Suprapubic skin (tissue), 4 donors: ENCODE measurements at places on chromosomes 4 and X. TPM values are rescaled to one million over a fixed set of nuclear protein-coding genes. Genes with fewer than 3 reads are reported as not detected.

SLIT2 gene
- 3.3 TPM for total RNA-seq

MAPK10 gene
- 4.8 TPM for total RNA-seq

DNA sequence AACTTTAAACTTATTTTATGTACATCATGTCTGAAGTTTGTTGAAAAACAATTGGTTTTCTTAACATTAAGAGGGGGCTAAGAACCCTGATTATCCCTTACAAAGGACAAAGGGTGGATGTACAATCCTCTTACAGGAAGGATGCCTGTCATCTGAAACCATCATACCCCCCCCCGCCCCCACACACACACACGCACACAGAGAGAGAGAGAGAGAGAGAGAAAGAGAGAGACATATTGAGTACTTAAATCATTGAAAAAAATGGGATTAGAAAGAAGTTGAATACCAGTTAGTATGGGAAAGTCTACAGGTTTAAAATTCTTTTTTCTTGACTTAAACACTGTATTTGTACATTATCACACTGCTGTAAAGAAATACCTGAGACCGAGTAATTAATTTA lies 10.9 kb upstream of the PGM2 start:
- no peak for DNase-seq
- no peaks in the 10 kb centered on the region for H3K4me1 ChIP-seq
- H3K36me3 ChIP-seq = no peaks in the 10 kb centered on the region
- H3K27ac ChIP-seq = no peak overlapping the region
- no peak overlapping the region for H3K4me3 ChIP-seq

MAGEH1 gene
- total RNA-seq = 13.8 TPM

ADH4 gene
- 2.0 TPM for total RNA-seq

GRCh38 chr4:121861426-121861825 lies 8.8 kb downstream of the BBS7 start:
- no peak overlapping the region for H3K27ac ChIP-seq
- peaks cover 59% of the 10 kb centered on the region for H3K36me3 ChIP-seq
- H3K27me3 ChIP-seq = no peaks in the 10 kb centered on the region
- DNase-seq = no peak

- peaks cover 25% of the 10 kb centered on the region for H3K4me1 ChIP-seq
- peaks cover 52% of the 10 kb centered on the region for H3K27me3 ChIP-seq
- DNase-seq = peak; percentile 68
- no peaks in the 10 kb centered on the region for H3K36me3 ChIP-seq
These were observed 906 bp downstream of the DKK2 start for GRCh38 chr4:107034996-107035818.

- no peaks in the 10 kb centered on the region for H3K36me3 ChIP-seq
- no peaks in the 10 kb centered on the region for H3K27me3 ChIP-seq
- no peak overlapping the region for H3K27ac ChIP-seq
These were observed 56.9 kb downstream of the ARHGAP10 start for GRCh38 chr4:147788791-147789190.

ZNF330 gene
- 16.3 TPM for total RNA-seq

DNA sequence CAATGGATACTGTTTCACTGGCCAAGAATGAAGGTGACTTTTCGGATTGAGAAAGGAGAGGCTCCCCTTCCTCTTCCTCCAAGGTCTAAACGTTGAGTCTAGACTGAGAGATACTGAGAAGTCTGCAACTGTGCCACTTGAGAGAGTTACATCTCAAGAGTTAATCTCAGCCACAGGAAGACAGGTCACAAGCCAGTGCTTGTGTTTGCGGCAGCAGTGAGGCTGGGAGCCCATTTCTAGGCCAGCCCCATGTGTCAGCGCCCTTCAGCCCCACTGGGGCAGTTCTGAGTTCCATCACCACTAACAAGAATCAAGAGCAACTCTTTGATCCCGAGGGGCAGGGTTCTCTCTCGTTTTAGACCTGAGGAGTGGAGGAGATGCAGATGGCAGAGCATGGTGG lies 7.3 kb upstream of the SEC24D start:
- no peak for DNase-seq
- no peaks in the 10 kb centered on the region for H3K27me3 ChIP-seq
- H3K27ac ChIP-seq = no peak overlapping the region

NAT8L gene
- total RNA-seq = 1.4 TPM

- DNase-seq = no peak
- no peaks in the 10 kb centered on the region for H3K36me3 ChIP-seq
- peaks cover 8% of the 10 kb centered on the region for H3K4me1 ChIP-seq
- no peak overlapping the region for H3K27ac ChIP-seq
- H3K27me3 ChIP-seq = no peaks in the 10 kb centered on the region
These were observed 723.1 kb downstream of the ADGRL3 start for GRCh38 chr4:61923179-61923578.

GRCh38 chrX:17185431-17185830 lies 189.6 kb upstream of the NHS start:
- no peaks in the 10 kb centered on the region for H3K4me1 ChIP-seq
- H3K36me3 ChIP-seq = no peaks in the 10 kb centered on the region
- H3K4me3 ChIP-seq = no peak overlapping the region

- H3K36me3 ChIP-seq = no peaks in the 10 kb centered on the region
- H3K4me1 ChIP-seq = no peaks in the 10 kb centered on the region
- H3K27me3 ChIP-seq = no peaks in the 10 kb centered on the region
- DNase-seq = no peak
These were observed 38.9 kb downstream of the CCNQ start for GRCh38 chrX:153560000-153560399.

GRCh38 chr4:48005781-48006180 lies 10.7 kb downstream of the CNGA1 start:
- H3K36me3 ChIP-seq = no peaks in the 10 kb centered on the region
- H3K27me3 ChIP-seq = no peaks in the 10 kb centered on the region
- no peak for DNase-seq
- no peak overlapping the region for H3K27ac ChIP-seq

GRCh38 chr4:6633091-6633906 lies 7.2 kb upstream of the MRFAP1 start:
- H3K4me1 ChIP-seq = peaks cover 19% of the 10 kb centered on the region
- no peak overlapping the region for H3K4me3 ChIP-seq
- DNase-seq = no peak
- H3K27ac ChIP-seq = peak overlapping the region; percentile 73

DNA sequence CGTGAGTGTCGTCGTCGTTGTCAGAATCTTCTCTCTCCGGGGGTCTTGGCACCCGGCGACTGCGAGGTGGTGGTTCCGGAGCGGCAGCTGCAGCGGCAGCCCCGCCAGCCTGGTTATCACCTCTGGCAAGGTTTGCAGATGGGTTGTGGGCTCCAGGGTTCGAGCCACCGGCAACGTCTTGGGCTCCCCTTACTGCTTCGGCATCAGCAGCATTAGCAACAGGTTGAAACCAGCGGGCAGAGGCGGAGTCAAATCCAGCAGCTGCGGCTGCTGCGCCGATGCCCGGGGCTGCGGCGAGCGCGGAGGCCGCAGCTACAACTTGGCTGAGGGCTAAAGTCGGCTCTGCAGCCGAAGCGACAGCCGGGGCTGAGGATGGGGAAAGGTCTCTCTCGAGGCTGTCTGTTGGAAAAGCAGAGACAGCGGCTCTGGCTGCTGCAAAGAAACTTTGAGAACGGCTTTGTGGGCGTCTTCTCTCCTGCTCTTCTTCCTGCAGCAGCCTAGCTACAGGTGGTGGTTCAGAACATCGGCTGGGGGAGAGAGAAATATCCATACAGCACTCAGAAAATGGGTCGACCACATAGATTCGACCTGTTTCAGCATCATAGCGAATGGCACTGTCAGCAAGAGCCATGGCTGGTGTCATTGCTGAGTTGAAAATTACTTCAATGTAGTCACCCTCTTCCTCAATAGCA lies 3.6 kb downstream of the IRS4 start:
- H3K27me3 ChIP-seq = peaks cover 66% of the 10 kb centered on the region
- peaks cover 16% of the 10 kb centered on the region for H3K4me1 ChIP-seq
- no peak for DNase-seq
- no peaks in the 10 kb centered on the region for H3K36me3 ChIP-seq
- H3K4me3 ChIP-seq = no peak overlapping the region
- H3K27ac ChIP-seq = no peak overlapping the region

GPM6B gene
- total RNA-seq = 21.7 TPM

HPGD gene
- 143 TPM for total RNA-seq

DNA sequence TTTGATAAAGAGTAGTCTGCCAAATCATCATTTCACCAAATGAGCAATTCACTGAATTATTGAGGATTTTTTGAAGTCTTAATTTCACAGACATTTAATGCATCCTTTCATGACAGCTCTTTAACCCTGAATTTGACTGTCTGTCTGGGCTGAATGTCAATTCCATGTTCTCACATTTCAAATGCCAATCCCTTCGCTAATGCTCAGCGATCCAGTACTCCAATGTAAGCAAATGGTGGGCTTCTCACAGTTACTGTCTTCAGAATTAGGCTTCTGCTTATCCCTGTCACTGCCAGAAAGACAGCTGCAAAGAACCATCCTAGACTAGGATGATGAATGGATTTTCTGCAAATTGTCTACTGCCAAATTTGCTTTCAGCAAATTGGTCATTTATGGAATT lies 36.2 kb upstream of the USP38 start:
- no peak overlapping the region for H3K4me3 ChIP-seq
- no peaks in the 10 kb centered on the region for H3K27me3 ChIP-seq
- no peaks in the 10 kb centered on the region for H3K36me3 ChIP-seq
- no peak for DNase-seq
- H3K4me1 ChIP-seq = no peaks in the 10 kb centered on the region

GRCh38 chr4:688854-689681 lies at the start of gene SLC49A3:
TSS of gene SLC49A3 (minus strand) at chr4:689151. CDS start at chr4:689127, 24 bp downstream.
- H3K27ac ChIP-seq = peak within 1 kb of the TSS; percentile 82
- peaks cover 39% of the 10 kb centered on the region for H3K4me1 ChIP-seq
- no peaks in the 10 kb centered on the region for H3K36me3 ChIP-seq
- DNase-seq = peak; percentile 81

DNA sequence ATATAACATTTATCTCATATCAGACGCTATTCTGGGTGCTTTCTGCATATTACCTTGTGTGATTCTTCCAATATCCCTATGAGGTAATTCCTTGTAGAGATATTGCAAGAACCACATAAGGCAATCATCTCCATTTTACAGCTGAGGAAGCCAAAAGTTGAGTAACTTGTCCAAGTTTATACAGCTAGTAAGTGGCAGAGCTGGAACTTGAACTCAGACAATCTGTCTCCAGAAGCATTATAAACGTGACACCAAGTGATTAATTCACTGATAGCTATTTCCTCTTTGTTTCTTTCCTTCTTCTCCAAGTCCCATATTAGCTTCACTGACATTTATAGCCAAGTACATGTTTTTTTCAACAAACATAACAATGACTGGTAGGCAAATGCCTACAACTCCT lies 7.3 kb downstream of the EMCN start:
- no peaks in the 10 kb centered on the region for H3K36me3 ChIP-seq
- DNase-seq = no peak
- no peak overlapping the region for H3K4me3 ChIP-seq

ARSJ gene
- 2.6 TPM for total RNA-seq

- no peaks in the 10 kb centered on the region for H3K36me3 ChIP-seq
- H3K4me1 ChIP-seq = no peaks in the 10 kb centered on the region
- H3K4me3 ChIP-seq = no peak overlapping the region
- DNase-seq = no peak
These were observed 181.4 kb downstream of the RPA4 start for GRCh38 chrX:97065066-97065465.

GRCh38 chrX:152072236-152072635 lies 66.1 kb downstream of the MAGEA10 start:
- no peak for DNase-seq
- H3K27ac ChIP-seq = no peak overlapping the region
- H3K27me3 ChIP-seq = no peaks in the 10 kb centered on the region
- no peaks in the 10 kb centered on the region for H3K4me1 ChIP-seq
- H3K4me3 ChIP-seq = no peak overlapping the region
- no peaks in the 10 kb centered on the region for H3K36me3 ChIP-seq

- H3K27me3 ChIP-seq = no peaks in the 10 kb centered on the region
- no peaks in the 10 kb centered on the region for H3K4me1 ChIP-seq
- no peaks in the 10 kb centered on the region for H3K36me3 ChIP-seq
- H3K27ac ChIP-seq = no peak overlapping the region
- no peak overlapping the region for H3K4me3 ChIP-seq
These were observed 352.7 kb upstream of the IGFBP7 start for GRCh38 chr4:57462843-57463242.

DNA sequence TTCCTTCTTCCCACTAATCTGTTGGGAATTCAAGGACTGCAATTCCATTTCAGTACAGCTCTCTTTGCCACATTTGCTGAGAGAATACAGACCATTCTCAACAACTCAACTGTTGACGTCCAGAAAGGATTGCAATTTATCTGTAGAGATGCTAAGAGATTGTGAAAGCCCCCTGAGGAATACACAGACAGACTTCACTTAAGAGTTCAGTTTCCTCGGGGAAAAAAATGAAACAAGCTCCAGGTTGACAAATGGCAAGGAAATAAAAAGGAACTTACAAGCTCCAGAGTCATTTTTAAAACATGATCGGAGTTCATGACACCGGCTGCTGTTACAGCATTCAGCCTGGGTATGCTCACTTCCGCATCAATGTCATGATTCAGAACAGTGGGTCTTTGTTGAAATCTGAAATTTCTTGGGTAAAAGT lies 13.8 kb downstream of the TLR10 start:
- H3K4me1 ChIP-seq = peaks cover 9% of the 10 kb centered on the region
- no peak overlapping the region for H3K4me3 ChIP-seq
- no peak for DNase-seq
- H3K36me3 ChIP-seq = no peaks in the 10 kb centered on the region
- H3K27me3 ChIP-seq = no peaks in the 10 kb centered on the region

QRFPR gene
- total RNA-seq = not detected
